ENCODE measurements at places on chromosomes 7 and 10.

DNA sequence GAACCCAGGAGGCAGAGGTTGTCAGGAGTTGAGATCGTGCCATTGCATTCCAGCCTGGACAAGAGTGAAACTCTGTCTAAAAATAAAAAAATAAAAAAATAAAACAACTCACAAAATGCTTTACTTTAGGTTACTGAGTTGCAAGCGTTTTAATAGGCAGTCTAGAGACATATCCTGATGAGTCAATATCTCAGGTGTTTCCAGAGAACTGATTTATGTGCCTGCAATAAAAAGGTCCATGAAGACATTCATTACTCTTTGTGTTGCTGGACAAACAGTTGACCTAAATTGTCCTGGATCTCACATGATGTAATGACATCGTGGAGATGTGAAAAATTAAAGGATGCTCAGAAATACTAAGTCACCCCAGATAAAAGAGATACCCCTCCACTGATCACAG is 31.5 kb downstream of the CDNF start:
- no peak for DNase-seq

GRCh38 chr10:71622154-71622526 is 97.4 kb downstream of the C10orf105 start:
- peak; percentile 75 for DNase-seq

DNA sequence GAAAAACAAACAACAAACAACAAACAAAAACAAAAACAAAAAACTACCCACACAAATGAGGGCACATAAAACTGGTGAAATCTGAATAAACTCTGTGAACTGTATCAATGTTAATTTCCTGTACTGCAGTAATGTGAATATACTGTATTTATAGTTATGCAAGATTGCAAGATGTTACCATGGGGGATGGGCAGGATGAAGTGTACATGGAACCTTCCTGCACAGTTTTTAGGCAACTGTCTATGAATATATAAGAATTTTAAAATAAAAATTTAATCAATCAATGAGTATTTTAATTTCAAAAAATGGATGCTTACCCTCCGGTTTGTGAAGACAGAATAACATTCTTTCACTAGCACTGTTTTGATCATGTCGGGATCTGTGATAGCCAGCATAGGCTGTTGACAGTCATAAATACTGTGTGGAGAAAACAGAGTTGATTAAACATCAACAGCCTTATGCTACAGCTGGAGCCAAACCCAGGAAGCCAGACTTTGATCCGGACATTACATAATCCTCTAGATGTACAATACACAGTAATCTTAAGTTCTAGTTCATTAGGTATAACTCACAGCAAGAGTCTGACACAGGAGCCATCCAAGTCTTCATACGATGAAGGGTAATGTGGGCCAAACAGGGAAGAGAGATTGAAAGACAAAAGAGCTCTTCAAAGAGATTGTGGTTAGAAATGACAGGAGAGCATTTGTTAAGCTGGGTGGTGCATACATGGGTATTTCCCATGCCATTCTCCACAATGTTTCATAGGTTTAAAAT is 14.8 kb downstream of the CYP3A7 start:
- DNase-seq = no peak

DNA sequence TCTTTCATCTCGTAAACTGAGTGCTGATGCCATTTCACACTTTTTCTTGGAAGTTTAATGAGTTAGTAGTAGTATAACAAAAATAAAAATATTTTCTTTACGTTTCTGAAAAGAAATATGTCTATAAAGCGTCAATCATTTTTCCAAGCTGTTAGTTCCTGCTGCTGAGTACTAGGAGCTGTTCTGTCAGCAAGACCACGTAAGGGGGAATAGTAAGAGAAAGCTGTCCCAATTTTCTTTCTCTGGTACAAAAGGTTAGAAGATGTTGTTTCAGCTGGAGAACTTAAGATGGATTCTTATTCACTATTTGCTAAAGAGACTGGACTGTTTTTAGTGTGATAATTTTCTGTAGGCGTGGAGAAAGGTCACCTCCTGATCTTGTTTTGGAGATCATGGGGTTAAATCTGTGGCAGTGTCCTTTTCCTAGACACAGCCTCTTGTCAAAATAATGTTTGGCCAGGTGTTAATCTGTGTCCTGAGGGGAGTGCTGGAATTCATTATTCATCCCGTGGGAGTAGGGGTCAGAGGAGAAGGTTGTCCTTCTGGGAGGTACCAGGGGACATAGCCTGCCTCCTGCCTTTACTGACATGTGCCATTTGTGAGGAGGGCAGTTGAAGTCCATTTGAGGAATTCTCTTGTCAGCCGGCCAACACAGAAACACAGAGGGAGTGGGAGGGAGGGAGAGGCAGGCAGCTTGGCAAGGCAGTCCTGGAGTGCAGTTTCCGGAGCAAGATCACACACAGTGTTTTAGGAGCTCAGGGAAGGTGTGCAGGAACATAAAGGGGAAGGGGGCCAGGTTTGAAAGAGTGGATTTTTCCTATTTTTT is 368.7 kb downstream of the AUTS2 start:
- DNase-seq = no peak

DNA sequence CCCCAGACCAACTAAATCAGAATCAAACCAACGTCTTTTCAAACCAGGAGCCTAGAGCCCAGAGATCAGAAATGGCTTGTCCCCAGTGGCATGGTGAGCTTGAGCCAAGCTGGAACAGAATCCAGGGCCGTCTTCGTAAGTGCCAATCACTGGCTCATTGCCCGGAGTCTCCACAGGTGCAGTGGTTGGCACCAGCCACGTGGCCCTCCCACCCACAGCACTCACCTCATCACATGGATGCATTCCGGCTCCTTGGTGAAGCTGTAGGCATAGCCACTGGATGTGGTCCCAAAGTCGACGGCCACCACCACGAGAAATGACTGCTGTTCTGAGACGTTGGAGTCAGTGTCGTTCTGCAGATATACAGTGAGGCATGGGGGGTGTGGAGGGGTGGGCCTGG is 37.4 kb downstream of the HSPA12A start:
- no peak for DNase-seq

DNA sequence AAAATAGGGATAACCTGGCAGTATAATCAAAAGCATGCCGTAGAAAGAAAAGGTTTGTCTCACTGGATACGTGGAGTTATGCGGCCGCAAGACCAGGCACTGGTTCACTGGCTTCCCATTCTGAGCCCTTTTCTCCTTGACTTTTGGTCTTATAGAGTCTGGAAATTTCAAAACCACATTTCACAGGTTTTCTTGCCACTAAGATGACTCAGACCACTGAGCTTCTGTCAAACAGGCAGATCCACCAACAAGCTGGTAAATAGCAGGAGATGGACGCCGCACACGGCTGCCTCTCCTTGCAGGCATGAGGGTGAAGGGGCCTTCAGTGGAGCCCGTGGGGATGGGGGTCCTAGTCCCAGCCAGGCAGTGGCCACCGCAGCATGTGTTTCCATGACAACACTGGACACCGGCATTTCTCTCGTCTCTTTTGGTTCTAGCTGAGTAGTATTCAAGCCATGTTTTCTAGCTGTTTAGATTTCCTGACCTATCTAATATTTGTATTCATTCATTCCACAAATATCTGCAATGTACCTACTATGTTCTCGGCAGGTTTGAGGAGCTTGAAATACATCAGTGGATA is 55.5 kb downstream of the KLF6 start:
- no peak for DNase-seq

GRCh38 chr7:107364787-107365186 is 105.1 kb upstream of the GPR22 start:
- DNase-seq = no peak

GRCh38 chr10:71805776-71806703 is 32.7 kb upstream of the VSIR start:
- DNase-seq = no peak

DNA sequence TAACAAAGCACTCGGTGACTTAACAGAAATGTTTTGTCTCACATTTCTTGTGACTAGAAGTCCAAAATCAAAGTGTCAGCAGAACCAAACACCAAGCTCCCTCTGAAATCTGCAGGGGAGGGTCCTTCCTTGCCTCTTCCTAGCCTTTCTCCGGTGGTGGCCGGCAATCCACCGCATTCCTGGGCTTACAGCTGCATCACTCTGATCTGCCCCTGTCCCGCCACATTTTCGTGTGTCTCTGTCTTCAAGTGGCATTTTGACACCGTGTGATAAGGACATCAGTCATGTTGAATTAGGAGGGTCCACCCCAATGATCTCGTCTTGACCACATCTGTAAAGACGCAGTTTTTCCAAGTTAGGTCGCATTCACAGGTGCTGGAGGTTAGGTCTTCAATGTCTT is 30.5 kb upstream of the TOMM7 start:
- DNase-seq = no peak

- DNase-seq = no peak
Observed at GRCh38 chr7:151243408-151244195, 4.9 kb downstream of the SMARCD3 start.

DNA sequence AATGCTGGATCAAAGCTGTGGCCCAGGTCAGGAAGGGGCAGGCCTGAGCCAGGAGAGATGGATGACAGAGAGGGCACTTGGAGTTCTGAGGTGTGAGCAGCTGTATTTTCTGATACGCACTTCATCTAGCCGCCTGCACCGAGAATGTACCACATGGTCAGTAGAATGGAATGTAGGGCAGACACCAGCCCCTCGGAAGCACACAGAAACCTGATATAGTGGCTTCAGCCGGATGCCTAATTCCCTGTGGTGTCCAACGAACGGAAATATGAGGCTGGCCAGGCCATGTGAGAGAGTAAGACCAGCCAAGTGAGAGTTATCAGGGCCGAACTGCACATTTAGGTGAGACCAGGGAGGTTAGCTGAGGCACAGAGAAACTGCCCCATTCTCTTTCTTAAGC is 46.7 kb upstream of the PLCE1 start:
- DNase-seq = peak; percentile 80

GRCh38 chr7:121262969-121263368 is 65.8 kb upstream of the WNT16 start:
- no peak for DNase-seq

GRCh38 chr7:18693816-18694215 is 198.3 kb downstream of the HDAC9 start:
- no peak for DNase-seq

DNA sequence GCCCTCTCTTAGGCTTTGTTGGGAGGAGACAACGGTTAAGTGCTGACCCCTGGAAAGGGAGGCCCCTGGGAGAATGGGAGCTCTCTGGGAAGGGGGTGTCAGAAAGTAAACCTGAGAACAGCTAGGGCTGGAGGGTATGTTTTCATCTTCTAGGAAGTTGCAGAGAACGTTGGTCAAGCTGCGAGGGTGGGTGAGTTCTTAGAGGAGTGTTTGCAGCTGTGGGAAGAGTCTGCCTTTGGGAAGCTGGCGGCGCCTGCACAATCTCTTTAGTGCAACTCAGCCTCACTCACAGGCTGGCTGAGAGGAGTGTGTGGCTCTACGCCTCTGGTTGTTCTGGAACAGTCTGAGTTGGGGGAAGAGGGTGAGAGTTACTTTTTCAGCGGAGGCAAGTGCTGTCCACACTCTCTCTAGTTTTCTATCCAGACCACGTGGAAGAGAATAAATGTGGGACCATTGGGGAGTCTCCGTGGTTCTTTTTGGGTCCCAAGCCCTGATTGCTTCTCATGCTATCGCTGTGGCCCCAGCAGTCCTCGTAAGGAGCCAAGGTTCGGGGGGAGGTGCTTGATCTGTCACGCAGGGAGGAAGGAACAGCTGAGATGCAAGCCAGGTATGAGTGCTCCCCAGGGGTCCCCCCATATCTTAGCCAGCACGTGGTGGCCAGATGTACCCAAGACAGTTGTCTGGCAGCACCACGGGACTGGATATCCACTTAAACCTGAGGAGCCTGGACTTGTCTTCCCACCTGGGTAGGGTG is 237.2 kb downstream of the BUB3 start:
- no peak for DNase-seq

DNA sequence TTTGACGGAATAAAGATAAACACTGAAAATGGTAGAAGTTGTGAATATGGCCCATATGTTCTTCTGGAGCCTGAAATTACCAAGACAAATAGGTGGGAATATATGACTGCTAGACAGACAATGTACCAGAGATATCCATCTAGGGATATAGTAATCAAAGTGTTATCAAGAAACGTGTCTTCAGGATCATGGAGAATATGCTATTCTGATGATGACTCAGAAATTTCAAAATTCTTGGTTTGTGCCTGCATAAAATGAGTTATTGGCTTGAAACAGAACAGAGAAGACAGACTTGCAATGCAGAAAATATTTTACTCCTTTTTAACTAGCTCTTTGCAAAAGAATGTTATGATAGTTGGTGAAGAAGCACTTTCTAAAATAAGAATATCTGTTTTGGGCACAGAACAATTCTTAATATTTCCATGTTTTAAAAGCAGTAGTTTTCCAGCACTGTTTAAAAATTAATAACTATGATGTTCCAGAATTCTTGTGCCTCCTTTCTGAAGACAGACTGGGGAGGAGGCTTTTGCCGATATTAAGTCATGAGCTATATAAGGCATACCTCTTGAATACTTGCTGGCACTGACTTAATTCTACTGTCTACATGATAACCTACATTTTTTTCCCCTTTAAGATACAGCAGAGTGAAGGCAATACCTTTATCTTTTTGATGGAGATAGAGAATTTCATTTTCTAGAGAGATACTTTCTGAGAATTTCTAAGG is 34.4 kb upstream of the CABCOCO1 start:
- DNase-seq = peak; percentile 20

DNA sequence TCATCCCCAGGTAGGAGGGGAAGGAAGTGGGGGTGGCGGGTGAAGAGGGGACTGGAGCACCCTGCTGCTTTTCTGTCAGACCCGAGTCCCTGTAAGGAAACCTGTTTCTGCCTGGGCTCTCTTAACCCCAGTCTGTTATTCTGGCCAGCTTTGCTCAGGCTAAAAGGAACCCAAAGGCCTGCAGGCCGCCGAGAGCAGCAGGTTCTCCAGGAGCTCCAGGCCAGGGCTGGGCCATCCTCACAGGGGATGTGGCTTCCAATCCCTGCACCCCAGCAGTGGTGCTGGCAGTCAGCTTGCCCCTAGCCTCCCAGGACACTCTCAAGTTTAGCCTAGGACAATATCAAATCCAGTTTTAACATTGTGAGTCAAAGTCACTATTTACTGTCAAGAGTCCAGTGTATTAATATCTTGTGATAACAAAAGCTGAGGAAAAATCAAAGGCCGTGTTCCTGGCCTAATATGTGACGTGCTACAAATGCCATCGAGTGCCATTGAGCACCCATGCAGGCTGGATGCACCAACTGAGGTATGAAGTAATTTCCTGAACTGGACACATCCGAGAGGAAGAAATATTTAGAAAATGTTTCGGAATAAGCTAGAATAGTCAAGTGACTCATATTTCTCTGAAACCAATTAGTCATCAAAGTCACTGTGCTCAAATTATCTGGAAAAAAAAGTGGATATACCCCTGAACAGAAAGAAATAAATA is 7.0 kb downstream of the PKD1L1 start:
- peak; percentile 68 for DNase-seq

Measured in HTR-8/SVneo (cell line).